A549 treated with dexamethasone at 1 μM for 4 hours (cell line): ENCODE measurements at places on chromosomes 7 and 10. TPM values are rescaled to one million over a fixed set of nuclear protein-coding genes. Genes with fewer than 3 reads are reported as not detected.

CACNA2D1 gene
- total RNA-seq = 6.0 to 14.6 TPM (median 10.4 TPM) in 5 replicates

PHKG1 gene
- total RNA-seq = 0.39 to 0.77 TPM (median 0.54 TPM) in 5 replicates

HHEX gene
- 11.1 to 12.4 TPM (median 11.7 TPM) in 5 replicates for total RNA-seq

FGFBP3 gene
- 2.1 to 2.4 TPM (median 2.3 TPM) in 5 replicates for total RNA-seq

ANKRD1 gene
- 35.0 to 54.9 TPM (median 47.3 TPM) in 5 replicates for total RNA-seq

FGL2 gene
- total RNA-seq = not detected in 5 replicates
